Activated CD8-positive, alpha-beta T cell treated with anti-CD3 and anti-CD28 coated beads for 36 hours (primary cell): ENCODE measurements at places on chromosomes 16 and 17. TPM values are rescaled to one million over a fixed set of nuclear protein-coding genes. Genes with fewer than 3 reads are reported as not detected.

GRCh38 chr16:85149776-85150175 is 37.5 kb upstream of the CIBAR2 start:
- no peak for DNase-seq
- H3K36me3 ChIP-seq, result no peaks in the 10 kb centered on the region
- H3K4me3 ChIP-seq, result no peak overlapping the region

The CPNE2 gene
- total RNA-seq, result 20.6 TPM

GRCh38 chr17:33871720-33872540 is 383.2 kb upstream of the CCL2 start:
- H3K36me3 ChIP-seq, result no peaks in the 10 kb centered on the region
- H3K27ac ChIP-seq, result no peak overlapping the region
- H3K4me1 ChIP-seq, result no peaks in the 10 kb centered on the region
- H3K4me3 ChIP-seq, result no peak overlapping the region

The GRAP gene
- total RNA-seq, result 12.2 TPM

The NOMO2 gene
- total RNA-seq, result 72.0 TPM
